ENCODE measurements at places on chromosomes 2 and 18. TPM values are rescaled to one million over a fixed set of nuclear protein-coding genes. Genes with fewer than 3 reads are reported as not detected.

The CPO gene
- not detected for total RNA-seq

The HAAO gene
- total RNA-seq, result 0.72 TPM

The HRH4 gene
- total RNA-seq, result under 0.01 TPM

The EPB41L3 gene
- 0.88 TPM for total RNA-seq

The SMPD4 gene
- total RNA-seq, result 18.3 TPM

The CABYR gene
- total RNA-seq, result 4.0 TPM

The ALPP gene
- total RNA-seq, result not detected

The KIF1A gene
- total RNA-seq, result under 0.01 TPM

The GCKR gene
- total RNA-seq, result 1.4 TPM

The TEX44 gene
- total RNA-seq, result not detected

The ACTR1B gene
- 44.9 TPM for total RNA-seq

The TEKT4 gene
- total RNA-seq, result not detected

The SGPP2 gene
- not detected for total RNA-seq

The DNAJC5G gene
- total RNA-seq, result not detected

The RAPGEF4 gene
- total RNA-seq, result 0.59 TPM

The ZNF521 gene
- 27.5 TPM for total RNA-seq

The TMEM182 gene
- 1.4 TPM for total RNA-seq

The IL36B gene
- not detected for total RNA-seq

The BIN1 gene
- 85.4 TPM for total RNA-seq

The NCKAP5 gene
- 1.8 TPM for total RNA-seq

The UNC80 gene
- total RNA-seq, result not detected

The FAHD2B gene
- total RNA-seq, result 1.1 TPM

The SLC9A4 gene
- total RNA-seq, result not detected

The SLC19A3 gene
- 0.36 TPM for total RNA-seq

The REEP1 gene
- 0.36 TPM for total RNA-seq

The STPG4 gene
- 0.72 TPM for total RNA-seq

The MOGAT1 gene
- total RNA-seq, result not detected

The FIGN gene
- total RNA-seq, result 2.5 TPM

The LYPD6B gene
- 2.9 TPM for total RNA-seq

The DYSF gene
- 4.3 TPM for total RNA-seq

The NIF3L1 gene
- 22.1 TPM for total RNA-seq

The UGT1A3 gene
- total RNA-seq, result not detected

The FEV gene
- not detected for total RNA-seq

The SAG gene
- total RNA-seq, result not detected

The SIX3 gene
- not detected for total RNA-seq

The EML6 gene
- 1.1 TPM for total RNA-seq

The HNMT gene
- total RNA-seq, result 100 TPM
